ENCODE measurements at places on chromosomes 3 and 15.

DNA sequence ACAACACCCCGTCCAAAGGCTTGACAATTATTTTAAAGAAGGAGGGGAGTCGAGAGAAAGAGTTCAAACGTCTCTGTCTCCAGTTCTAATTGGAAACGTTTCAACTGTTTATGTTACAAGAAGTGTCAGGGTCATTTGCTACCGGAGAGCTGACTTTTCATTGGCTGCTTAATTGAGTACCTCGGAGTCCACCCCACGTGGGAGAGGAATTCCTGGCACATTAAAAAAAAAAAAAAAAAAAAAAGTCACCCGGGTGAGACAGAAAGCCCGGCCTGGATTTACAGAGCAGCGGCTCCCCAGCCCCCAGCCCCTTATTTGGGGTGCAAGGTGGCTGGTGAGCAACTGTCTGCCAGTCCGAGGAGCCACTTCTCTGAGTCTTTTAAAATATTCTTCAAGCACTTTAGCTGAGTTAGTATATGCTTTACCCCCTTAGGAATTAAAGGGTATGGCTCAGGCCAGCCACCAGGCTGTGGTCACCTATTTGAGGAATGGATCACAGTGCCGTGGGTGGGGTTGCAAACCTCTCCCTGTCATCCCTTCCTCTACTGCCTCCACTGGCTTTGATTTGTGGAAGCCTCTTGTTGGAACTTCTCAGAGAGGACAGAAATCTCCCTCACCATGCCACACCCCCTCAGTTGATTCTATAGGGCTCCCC, 3.9 kb upstream of the TLE3 start:
- no peak for DNase-seq

DNA sequence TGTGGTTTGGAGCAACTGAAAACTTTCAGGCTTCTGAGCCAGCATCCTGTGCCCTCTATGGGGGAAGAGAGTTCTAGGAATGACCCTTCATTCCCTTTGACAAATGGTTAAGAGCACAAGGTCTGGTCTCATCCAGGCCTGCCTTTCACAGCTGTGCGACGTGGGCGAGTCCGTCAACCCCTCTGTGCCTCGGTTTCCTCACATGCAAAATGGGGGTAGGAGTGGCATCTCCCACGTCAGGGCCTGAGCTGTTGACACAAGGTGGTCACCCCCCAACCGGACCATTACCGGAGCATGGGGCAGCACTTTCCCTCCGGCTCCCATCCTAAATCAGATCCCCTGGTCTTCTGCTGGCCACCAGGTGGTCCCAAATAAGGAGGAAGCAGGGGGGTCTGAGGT, 70.4 kb downstream of the ATP2B2 start:
- DNase-seq = no peak

- no peak for DNase-seq
Measured at GRCh38 chr3:125120379-125121122, 64.8 kb upstream of the HEG1 start.

DNA sequence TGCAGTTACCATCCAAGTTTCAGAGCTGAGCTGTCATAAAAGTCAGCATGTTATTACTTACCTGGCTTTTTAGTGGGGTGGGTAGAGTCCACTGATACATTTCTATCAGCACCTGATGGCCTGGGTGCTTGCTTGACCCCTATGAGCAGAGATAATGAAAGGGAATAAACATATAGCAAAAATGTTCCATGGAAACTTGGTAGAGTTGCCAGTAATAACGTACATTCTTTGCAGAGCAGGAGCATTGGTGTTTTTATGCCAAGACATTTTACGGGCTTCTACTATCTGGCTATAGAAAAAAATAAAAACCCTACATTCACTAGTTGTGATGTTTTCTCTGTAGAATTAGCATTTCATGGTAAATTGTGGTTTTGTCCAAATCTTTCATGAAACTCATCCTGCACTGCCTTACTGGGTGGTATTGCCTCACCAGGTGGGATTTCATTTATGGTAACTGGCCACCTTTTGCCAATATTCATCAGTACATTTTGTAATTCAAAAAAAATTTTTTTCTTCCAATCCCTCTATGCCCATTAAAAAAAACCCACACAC, 70.9 kb downstream of the TFG start:
- DNase-seq = no peak

DNA sequence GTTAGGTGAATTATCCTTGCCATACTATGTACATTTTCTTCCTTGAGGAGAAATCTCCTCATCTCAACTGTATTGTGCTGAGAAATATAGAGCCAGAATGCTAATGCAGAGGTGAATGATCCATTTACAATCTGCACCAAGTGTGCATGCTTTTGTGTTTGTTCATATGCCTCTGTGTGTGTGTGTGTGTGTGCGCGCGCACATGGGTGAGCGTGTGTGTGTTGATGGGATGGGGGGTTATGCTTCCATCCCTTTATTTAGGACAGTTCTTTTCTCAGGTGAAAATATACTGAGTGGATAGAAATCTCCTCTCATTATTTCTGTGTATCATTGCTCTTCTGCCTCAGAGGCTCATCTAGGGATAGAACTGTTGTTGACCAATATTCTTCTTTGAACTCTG, 626.1 kb downstream of the MCTP2 start:
- DNase-seq = no peak

GRCh38 chr3:15800780-15801179, 3.0 kb upstream of the ANKRD28 start:
- DNase-seq = no peak

GRCh38 chr15:87638554-87639083, 617.9 kb downstream of the NTRK3 start:
- no peak for DNase-seq

Measured in CD4-positive, alpha-beta T cell treated with Interleukin-21 for 1 hour (primary cell).